ENCODE measurements at places on chromosomes 12 and 14.

DNA sequence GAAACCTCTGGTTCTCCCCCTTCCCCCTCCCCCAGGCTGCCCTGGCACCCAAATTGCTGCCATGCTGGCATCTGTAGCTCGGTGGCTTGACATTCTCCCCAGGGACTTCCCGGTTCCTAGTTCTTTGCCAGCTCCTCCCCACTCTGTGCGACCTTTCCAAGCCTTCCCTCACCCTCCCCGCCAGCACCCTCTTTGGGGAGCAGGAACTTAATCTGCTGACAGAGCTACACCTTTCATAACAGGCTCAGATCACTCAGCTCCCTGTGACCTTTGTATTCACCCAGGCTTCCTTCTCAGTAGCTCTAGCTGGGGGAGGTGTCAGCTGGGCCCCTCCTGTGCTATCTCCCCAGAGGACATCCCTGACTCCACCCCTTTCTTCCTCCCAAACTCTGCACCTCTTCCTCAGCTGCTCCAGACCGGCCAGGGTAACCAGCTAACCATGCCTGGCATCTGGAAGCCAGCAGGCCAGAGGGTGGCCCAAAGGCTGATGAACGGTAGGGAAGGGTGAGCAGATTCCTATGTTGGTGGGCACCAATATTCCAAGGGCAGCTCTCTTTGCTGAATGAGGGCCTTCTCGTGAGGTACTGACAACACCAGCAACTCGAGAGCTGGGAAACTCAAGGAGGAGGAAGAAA, 1.8 kb upstream of the COX14 start:
- no peak for DNase-seq

DNA sequence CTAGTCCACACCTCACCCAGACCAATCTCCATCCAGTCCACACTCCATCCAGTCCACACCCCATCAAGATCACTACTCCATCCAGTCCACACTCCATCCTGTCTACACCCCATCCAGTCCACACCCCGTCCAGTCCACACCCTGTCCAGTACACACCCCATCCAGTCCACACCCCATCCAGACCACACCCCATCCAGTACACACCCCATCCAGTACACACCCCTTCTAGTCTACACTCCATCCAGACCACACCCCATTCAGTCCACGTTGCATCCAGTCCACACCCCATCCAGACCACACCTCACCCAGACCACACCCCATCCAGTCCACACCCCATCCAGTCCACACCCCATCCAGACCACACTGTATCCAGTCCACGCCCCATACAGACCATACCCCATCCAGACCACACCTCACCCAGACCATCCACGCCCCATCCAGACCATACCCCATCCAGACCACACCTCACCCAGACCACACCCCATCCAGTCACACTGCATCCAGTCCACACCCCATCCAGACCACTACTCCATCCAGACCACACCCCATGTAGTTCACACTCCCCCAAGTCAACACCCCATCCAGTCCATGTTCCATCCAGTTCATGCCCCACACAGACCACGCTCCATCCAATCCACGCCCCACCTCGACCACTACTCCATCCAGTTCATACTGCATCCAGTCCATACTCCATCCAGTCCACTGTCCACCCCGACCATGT, 116.6 kb upstream of the RTL1 start:
- no peak for DNase-seq

GRCh38 chr12:21678959-21679358, 21.3 kb upstream of the LDHB start:
- no peak for DNase-seq

DNA sequence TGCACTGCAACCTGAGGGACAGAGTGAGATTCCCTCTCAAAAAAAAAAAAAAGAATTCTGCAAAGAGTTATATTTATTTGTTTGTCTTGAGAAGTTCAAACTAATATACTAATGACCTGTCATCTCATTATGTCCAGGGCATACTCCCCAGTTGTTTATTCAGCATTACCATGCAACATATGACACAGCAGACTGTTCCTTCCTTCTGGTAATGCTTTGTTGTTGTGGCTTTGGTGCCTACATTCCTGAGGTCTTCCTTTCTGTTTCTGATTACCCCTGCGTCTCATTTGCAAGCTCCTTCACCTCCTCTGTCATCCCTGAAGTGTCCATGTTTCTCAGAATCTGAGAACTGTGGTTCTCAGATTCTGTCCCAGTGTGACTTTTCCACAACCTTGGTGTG, 55.3 kb downstream of the DERA start:
- DNase-seq: peak; percentile 69

GRCh38 chr12:59615392-59616165, 19.8 kb downstream of the SLC16A7 start:
- no peak for DNase-seq

DNA sequence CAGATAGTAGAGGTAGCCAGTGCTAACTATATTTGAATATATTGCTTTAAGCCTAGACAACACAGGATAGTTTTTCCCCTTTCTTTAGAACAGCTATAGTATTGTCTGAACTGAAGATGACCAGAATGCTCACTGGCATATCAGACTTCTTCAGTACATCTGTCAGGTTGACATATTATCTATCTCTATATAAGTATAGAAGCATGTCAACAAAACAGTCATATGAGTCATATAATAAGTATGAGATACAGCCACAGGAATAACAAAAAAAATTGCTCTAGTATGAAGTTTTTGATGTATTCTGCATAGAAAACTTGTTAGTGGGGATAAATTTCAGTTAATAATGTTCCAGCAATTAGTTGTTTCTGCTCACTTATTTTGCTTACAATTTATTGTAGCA, 767.7 kb downstream of the LRFN5 start:
- no peak for DNase-seq

GRCh38 chr12:46363582-46364299, 8.8 kb downstream of the SLC38A2 start:
- DNase-seq: no peak

- no peak for DNase-seq
Measured at GRCh38 chr14:28151926-28152325, 614.7 kb upstream of the FOXG1 start.

DNA sequence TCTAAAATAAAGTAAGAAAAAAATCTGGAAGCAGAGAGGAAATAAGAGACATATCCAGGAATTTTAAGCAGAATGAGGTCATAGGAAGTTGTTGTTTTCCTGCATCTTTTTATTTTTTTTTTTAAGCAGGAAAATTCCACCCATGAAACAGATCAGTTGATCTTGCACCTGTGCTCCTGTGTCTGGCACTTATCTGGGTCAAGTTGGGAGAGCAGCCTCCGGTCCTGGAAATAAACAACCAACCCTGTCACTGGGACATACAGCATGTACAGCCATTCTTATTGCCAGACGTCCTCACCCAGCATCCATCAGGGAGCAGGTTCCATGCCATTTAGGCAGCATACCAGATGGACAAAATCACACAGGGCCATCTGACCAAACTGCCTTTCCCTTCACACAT, 266.0 kb upstream of the BTG1 start:
- DNase-seq: no peak

DNA sequence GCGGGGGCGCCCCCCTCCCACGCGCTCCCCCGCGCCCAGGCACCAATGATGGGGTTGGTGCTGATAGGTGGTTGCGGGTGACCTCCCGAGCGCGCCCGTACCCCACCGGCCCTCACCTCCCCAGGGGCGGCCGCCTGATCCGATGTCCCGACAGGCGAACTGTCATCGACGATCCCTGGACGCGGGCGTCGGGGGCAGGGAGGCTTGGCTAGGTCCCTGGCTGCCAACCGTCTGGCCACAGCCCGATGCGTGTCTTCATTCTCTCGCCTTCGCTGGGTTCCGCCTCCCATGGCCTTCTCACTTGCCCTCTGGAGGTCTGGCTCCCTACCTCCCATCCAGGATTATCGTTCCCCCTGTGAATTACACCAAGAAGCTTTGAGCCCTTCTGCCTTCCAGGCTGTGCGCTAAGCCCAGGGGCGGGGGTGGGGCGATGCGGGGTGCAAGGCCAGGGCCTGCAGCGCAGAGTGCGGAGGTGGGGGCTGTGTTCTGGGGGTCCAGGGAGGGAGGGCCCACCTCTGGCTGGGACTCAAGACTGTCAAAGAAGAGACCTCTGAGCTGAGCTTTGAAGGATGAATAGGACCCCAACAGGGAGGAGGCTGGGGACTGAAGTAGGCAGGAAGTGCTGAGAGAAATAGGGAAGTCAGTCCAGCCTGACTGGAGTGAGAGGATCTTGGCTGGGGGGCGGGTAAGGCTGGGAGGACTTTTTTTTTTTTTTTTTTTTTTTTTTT, 7.7 kb upstream of the RACGAP1 start:
- DNase-seq: no peak

GRCh38 chr14:75341620-75342019, 63.0 kb downstream of the FOS start:
- DNase-seq: no peak

DNA sequence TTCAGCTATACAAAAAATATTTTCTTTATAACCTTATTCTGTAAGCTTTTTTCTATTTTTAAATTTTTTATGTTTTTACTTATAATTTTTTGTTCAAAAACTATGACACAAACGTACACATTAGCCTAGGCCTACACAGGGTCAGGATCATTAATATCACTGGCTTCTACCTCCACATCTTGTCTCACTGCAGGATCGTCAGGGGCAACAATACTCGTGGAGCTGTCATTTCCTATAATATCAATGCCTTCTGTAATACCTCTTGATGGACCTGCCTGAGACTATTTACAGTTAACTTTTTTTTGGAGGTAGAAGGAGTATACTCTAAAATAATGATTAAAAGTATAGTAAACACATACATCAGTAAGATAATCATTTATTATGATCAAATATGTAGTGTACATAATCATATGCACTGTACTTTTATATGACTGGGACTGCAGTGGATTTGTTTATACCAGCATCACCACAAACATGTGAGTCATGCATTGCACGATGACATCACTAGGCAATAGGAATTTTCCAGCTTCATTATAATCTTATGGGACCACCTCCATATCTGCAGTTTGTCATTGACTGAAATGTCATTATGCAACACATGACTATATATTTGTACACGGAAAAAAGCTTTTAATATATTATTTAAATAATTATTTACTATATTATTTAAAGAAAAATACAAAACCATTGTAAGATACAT, 18.5 kb upstream of the PMCH start:
- DNase-seq: peak; percentile 54

GRCh38 chr12:3204730-3205531, 127.8 kb downstream of the TSPAN9 start:
- DNase-seq: no peak

GRCh38 chr12:132454193-132454932, 35.6 kb upstream of the FBRSL1 start:
- no peak for DNase-seq

DNA sequence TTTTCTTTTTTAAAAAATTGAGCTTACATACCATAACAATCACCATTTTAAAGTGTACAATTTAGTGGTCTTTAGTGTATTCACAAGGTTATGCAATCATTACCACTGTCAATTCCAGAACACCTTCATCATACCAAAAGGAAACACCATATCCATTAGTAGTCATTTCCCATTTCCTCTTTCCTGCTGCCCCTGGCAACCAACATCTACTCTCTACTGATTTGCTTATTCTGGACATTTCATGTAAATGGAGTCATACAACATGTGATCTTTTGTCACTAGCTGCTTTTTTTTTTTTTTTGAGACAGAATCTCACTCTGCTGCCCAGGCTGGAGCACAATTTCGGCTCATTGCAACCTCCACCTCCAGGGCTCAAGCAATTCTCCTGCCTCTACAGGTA, 66.8 kb upstream of the CFL2 start:
- peak; percentile 91 for DNase-seq

DNA sequence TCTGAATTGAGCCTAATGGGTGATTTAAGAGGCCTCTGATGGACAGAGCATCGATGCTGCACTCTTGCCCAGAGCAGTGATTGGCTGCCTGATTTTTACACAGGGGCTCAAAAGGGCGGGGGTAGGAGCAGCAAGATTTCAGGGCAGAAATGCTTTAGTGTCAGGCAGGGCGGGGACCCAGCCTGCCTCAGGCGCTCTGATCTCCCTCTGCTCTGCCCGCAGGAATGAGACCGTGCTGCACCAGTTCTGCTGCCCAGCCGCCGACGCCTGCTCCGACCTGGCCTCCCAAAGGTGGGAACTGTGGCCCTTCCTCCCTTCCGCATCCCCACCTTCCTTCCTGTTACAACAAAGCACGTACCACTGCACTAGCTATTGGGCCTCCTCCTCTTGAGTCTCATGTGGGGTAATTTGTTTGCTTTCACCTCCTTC, 32.4 kb downstream of the IQSEC3 start:
- no peak for DNase-seq

DNA sequence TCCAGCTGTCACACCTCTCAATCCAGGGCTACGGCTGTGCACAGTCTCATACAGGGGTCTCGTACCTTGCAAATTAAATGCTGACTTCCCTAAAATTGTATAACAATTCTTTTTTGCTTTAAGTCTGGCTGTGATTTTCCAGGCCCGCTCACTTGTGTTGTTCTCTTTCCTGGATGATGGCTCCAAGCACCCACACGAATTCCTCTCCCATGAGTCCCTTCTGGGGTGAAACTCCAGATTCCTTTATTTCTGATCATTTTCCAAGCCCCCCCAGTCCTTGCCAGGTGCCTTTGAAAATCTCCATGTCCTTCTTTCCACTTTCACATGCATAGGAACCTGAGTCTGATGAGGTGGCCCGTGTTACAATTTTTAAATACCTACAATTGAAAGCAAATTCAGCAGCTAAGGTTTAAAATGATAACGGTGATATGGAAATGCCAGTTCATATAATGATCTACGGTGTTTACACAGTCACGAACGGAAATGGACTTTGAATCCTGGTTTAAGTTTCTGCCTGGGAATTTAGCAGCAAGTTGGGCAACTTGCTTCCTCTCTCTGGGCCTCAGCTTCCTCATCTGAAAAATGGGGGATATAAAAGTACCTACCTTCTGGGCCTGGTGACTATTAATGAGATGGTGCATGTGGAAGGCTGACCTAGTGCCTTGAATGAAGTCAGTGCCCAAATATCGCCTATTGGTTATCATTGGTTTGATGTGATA, 85.5 kb downstream of the STAB2 start:
- DNase-seq: no peak

- DNase-seq: peak; percentile 53
Measured at GRCh38 chr14:102594514-102595175, 2.2 kb downstream of the RCOR1 start.

- peak; percentile 21 for DNase-seq
Measured at GRCh38 chr14:70567791-70568190, 32.7 kb downstream of the MED6 start.

DNA sequence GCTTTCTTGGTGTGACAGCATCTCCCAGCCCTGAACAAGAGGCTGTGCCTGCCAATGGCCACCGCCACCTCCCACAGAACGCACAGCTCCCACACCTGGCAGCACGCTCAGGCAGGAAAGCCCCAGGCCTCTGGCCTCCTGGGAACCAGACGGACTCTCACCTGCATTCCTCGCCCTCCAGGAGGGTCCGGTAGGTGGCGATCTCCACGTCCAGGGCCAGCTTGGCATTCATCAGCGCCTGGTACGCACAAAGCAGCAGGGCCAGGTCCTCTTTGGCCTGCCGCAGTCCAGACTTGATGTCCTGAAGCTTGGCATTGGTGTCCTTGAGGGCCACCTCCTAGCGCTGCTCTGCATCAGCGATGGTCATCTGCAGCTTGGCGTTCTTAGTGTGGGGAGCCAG, 12.1 kb upstream of the KRT77 start:
- no peak for DNase-seq

GRCh38 chr14:73223049-73223448, 14.3 kb upstream of the PAPLN start:
- DNase-seq: peak; percentile 40

GRCh38 chr12:104273503-104273902, 30.0 kb upstream of the EID3 start:
- DNase-seq: no peak
